Activated CD4-positive, alpha-beta T cell treated with anti-CD3 and anti-CD28 coated beads, Interleukin-2, amount 50 U/mL, for 1 hour (primary cell): ENCODE measurements at places on chromosomes 3 and 15.

GRCh38 chr3:84724877-84725276 lies 233.9 kb upstream of the CADM2 start:
- no peak for DNase-seq

GRCh38 chr15:43808960-43809678 lies 8.7 kb downstream of the HYPK start:
- no peak for DNase-seq

DNA sequence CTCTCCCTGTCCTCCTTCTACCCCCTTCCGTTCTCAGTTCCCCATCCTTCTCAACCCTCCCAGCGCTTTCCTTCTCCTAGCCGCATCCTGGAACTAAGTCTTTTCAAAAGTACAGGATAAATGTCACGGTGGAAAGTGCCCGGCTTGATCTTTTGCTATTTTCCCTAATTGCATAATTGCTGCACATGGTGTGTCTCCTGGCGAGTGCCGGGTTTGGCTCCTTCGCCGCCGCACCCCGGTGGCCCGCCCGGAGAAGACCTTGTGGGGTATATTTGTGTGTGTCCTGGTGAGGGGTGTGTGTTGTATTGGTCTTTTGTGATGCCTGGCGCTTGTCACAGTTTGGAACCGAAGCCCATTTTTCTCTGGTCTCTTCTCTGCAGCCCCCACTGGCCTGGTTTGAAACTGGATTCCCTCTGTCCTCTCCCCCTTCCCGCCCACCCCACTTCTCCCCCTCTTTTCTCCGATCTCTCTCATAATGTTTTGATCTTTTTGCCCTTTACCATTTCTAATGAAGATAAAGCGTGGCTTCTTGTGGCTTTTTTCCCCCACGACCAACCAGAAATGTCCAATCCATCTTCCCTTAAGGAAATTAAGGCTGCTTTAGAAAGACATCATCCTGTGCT lies 692 bp downstream of the UBE2E2 start:
- peak; percentile 1 for DNase-seq

- DNase-seq, result no peak
These were observed 53.3 kb upstream of the CMSS1 start for GRCh38 chr3:99764377-99764776.

- DNase-seq, result no peak
These were observed 11.6 kb downstream of the EAF1 start for GRCh38 chr3:15438983-15439382.
